ENCODE measurements at places on chromosomes 13 and 19.

GRCh38 chr19:11125994-11126685 lies 29.4 kb downstream of the SPC24 start:
- no peak for DNase-seq

- DNase-seq: no peak
Measured at GRCh38 chr13:42569576-42570344, 4.2 kb upstream of the TNFSF11 start.

DNA sequence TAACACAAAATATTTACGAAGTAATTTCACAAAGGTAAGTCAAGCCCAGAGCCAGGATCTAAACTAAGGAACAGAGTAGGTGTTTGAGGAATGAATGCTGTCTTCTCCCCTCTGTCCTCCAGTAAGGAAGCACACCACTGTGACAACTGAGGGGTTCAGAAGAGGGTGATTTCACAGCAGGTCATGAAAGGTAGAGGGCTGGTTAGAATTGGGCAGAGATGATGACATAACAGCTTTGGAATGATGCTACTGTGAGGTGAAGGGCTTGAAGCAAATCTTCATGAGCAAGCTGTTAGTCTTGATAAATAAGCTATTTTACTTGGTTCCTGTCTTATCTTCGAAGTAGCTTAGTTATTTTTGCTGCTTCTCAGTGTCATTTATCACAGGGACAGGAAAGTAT lies 498.6 kb downstream of the FGF9 start:
- DNase-seq: no peak

- no peak for DNase-seq
Measured at GRCh38 chr13:113809934-113810333, 50.9 kb downstream of the TMEM255B start.

DNA sequence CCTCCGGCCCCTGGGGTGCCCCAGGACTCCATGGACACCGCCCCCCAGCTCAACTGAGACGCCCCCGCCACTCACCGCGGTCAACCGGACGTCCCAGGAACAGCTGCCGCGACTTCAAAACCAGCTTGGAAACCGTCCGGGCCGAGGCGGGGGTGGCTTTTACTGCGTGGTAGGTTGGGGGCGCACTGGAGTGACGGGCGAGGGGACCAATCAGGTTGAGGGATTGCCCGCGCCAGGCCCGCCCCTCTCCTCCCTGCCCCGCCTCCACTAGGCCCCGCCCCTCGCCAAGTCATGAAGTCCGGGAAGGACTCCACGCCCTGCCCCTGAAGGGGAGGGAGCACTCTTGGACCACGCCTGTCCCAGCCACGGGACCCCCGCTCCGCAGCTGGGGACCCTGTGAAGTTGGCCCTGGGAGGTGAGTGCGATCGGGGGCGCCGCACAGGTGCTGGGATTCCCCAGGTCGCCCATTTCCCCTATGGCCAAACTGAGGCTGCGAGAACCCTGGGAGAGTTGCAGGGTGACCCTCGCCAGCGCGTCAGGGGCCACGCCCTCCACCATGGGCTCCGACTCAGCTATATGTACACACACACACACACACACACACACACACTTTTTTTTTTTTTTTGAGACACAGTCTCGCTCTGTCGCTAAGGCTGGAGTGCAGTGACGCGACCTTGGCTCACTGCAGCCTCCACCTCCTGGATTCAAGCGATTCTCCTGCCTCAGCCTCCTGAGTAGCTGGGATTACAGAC lies at the start of gene PLIN3:
Gene PLIN3, minus strand, starts transcription at position 134 of the 752 bp plus-strand sequence. CDS start 6,273 bp downstream, outside the sequence.
- no peak for DNase-seq

DNA sequence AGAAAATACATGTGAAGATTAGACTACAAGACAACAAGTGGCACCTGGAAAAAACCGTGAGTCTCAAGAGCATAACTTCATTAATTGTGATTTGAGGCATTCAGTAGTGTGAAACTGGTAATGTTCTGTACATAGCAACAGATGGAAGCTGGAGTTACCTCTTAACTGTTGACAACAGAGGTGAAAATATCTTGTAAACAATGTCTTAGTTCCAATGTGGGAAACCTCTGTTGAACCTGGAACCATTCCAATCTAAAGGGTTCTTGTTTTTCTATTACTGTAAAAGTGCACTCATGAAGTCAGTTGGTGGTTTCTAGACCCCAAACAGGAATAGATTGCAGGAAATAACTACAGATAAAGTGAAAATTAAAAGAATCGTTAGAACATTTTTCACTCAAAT lies 728.4 kb downstream of the SLITRK1 start:
- no peak for DNase-seq

DNA sequence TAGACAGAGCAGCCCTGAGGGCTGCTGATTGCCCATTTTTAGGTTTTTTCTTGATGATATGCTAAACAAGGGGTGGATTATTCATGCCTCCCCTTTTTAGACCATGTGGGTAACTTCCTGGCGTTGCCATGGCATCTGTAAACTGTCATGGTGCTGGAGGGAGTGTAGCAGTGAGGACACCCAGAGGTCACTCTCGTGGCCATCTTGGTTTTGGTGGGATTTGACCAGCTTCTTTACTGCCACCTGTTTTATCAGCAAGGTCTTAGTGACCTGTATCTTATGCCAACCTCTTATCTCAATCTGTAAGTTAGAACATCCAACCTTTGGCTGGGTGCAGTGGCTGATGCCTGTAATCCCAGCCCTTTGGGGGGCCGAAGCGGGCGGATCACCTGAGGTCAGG lies 148.0 kb downstream of the PTPRS start:
- DNase-seq: no peak

DNA sequence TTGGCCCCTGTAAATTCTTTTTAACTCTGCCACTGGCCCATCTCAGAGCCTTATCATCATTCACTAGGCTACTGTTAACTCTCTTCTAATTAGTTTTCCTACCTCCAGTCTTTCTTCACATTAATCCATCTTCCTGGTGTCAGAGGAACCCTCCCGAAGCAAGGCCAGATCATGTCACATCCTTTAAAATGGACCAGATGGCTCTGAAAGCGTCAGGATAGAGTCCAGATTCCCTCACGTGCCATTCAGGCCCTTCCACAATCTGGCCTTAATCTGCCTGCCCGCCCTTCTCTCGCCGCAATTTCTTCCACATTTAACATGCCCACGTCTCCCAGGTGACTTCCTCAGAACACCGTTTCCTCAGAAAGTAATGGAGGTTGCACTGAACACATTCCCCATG lies 86.5 kb downstream of the RFC3 start:
- DNase-seq: no peak

DNA sequence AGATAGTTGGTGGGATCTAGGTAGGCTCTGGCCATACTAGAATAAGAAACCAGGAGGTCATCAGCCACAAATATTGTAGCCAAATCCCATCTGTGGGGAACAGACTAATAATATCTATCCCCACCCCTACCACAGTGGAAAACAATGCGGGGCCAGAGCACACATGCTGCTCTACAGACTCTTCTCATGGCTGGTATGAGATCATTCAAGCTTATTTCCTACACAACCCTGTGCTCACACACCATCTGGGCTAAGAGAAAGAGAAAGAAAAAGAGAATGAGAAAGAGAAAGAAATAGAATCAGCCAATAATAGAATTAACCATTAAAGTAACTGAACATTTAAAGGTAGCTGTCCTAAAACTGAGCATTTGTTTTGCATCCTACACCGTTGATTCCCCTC lies 1268.4 kb upstream of the SPRY2 start:
- no peak for DNase-seq

DNA sequence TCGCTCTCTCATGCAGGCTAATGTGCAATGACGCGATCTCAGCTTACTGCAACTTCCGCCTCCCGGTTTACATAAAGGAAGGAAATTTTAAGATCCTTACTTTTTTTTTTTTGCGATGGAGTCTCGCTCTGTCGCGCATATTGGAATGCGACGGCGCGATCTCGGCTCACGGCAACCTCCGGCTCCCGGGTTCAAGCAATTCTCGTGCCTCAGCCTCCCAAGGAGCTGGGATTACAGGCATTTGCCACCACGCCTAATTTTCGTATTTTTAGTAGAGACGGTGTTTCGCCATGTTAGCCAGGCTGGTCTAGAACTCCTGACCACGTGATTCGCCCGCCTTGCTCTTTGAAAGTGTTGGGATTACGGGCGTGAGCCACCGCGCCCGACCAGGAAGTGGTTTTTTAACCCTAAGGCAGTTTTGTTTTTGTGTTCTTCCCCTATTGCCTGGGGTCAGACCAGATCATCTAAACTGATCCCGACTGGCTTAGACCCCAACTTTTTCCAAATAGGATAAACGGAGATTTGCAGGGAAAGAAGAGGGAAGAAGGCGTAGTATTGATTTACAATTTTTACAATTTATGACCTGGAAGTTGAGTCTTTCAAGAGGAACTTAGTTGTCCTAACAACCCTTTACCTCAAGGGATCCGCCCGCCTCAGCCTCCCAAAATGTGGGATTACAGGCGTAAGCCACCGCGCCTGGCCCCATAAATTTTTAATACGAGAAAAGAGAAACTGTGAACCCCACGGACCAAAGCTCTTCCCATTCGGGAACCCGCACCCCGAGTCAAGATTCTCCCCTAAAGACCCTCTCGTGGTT lies 142.0 kb downstream of the ZNF737 start:
- DNase-seq: peak; percentile 12

- no peak for DNase-seq
Measured at GRCh38 chr19:33622809-33623511, 1.2 kb downstream of the CHST8 start.

GRCh38 chr19:45939792-45940514 lies 25.4 kb upstream of the NANOS2 start:
- no peak for DNase-seq

DNA sequence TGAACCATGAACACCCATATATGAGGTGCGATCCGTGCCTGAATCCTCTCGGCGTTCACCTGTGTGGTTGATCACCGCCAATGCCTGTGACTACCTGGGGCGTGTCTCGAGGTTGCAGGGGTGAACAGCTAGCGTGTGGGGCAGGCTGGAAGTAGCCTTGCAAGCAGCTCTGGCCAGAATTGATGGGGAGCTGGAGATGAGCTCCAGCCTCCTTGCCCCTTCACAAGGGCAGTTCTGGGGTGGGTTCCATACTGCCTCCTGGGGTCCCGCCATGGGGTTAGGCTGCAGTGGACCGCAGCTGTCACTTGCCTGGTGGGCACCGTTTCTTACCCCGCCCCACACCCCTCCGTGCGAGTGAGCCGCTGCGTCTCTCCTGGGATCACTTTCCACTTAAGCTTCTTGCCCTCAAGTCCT lies 154.5 kb upstream of the SOX1 start:
- DNase-seq: no peak

GRCh38 chr19:56507446-56508289 lies at the start of gene ZNF471:
Gene ZNF471 (plus strand): TSS chr19:56507855. CDS start chr19:56511572, 3,717 bp downstream.
- DNase-seq: peak; percentile 99

- no peak for DNase-seq
Measured at GRCh38 chr19:2984215-2984528, 6.8 kb downstream of the TLE6 start.

DNA sequence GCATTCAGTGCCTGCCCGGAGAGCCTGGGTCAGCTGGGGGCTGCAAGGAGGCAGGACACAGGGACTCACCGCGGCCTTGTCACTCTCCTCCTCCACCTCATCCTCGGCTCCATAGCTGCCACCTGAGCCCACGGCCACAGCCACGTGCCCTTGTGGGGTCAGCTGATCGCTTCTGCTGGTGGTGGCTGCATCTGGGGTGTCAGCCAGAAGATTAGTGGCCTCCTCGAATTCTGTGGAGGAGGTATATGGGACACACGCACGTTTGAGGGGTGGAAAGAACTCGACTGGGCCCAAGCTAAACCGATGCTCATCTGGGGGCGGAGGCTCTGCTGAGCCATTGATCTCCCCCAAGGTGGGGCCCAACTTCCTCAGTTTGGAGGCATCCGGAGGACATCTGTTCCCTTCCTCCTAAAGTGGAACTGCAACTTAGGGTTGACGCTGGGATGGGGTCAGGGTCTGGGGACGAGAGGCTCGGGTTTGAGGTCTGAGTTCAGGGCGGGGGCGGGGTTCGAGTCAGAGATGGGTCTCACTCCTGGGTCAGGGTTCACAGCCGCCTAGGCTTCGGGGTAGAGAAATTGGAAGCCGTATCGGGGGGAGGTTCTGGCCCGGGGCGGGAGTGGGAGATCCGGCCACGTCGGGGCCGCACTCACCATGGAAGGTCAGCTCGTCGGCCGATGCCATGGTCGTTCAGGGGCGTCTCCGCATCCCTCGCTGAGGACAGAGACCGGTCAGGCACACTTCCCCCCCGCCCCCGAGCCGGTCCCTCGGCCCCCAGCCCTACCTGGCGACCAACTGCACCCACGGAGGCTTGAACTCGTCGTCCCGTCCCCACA lies 493 bp downstream of the YIPF2 start:
- DNase-seq: no peak

DNA sequence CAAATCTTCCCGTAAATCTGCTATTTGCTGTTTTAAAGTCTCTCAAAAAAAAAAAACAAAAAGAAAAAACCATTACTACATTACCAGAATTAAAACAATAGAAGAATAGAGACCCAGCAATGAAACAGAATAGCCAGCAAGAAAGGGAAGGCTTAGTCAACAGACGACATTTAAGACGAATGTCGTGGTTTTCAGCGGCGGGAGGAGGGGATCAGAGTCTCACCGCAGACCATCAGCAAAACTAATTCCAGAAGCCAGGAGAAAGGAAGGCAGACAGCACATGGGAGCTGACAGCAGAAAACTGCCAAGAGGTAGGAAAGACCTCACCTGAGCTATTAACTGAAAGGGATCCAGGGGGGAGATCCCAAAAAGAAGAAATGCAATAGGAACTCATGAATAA lies 128.9 kb downstream of the RNF17 start:
- no peak for DNase-seq

GRCh38 chr19:18795540-18795939 lies 4.4 kb upstream of the COMP start:
- peak; percentile 22 for DNase-seq

- no peak for DNase-seq
Measured at GRCh38 chr19:5990289-5990797, 12.4 kb upstream of the RANBP3 start.

GRCh38 chr13:99398071-99398470 lies 90.9 kb upstream of the GPR183 start:
- DNase-seq: no peak

- no peak for DNase-seq
Measured at GRCh38 chr19:6060600-6061375, 49.5 kb downstream of the RFX2 start.

All from anterior cingulate cortex (tissue), 58 donors.